ENCODE measurements at places on chromosomes 4 and X.

DNA sequence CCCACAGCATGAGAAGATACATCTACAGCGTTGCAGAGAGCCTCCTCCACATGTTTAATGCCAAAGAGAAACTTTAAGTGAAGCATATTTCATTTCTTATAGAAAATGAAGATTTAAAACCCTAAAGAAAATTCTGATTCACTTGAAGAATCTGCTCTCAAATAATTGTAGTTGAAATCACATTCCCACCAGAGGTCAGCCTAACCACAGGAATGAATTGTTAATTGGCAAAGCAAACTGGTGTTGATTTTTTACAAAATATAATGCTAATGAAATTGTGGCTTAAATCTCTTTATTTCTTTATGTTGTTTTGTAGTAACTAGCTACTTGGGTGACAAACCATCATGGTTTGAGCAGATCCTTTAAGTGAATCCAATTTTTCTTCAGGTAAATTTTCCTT lies 31.1 kb upstream of the WDR17 start:
- peak; percentile 35 for DNase-seq

DNA sequence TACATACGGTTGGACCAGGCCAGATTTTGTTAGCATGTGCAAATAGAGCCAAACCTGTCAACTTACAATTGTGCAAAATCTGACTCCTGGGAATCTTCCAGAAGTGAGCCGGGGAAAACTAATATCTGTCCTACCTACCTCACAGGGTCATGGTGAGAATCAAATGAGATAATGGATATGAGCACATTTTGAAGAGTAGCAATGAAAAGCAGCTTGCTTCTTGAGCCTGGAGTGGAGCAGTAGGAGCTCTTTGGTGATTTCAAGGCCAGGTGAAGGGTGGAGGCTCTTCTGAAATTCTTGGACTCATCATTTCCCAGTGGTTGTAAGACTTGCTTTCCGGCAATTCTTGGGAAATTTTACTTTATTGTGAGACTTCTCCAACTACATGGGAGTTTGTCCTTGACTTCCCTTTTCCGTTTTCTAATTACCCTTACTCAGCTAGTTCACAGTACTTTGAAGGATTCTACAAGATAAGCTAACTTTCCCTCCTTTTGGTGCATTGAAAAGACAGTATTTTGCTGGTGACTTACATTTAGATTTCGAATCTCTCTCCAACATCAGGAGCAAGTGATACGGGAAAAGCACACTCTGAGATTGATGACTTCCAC lies 12.2 kb downstream of the PLAC1 start:
- DNase-seq = no peak

- no peak for DNase-seq
Measured at GRCh38 chr4:47654972-47655693, 170.1 kb downstream of the ATP10D start.

DNA sequence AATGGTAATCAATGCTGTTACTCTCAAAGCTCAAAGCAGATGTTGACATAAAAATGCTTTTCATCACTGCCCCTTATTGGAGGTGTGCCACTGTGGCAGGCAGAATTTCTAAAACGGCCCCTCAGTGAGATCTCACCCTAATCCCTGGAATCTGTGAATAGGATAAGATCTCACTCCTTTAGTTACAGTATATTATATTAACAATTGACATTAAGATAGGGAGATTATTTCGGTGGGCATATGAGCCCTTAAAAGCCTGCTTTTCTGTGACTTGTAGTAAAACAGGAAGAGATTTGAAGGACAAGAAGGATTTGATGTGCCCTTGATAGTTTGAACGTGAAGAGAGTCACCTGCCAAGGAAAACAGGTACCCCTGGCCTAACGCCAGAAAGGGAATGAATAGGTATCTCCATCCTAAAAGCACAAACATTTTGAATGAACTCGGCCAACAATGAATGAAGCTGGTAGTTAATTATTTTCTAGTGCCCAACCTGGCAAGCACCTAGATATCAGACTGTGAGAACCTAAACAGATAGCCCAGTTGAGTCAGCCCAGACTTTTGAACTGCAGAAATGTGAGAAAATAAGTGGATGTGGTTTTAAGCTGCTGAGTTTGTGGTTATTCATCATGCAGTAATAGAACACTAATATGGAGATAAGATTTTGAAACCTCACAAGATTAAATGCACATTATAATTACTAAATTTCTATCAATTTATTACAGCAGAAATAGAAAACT lies 881.6 kb downstream of the PCDH18 start:
- no peak for DNase-seq

DNA sequence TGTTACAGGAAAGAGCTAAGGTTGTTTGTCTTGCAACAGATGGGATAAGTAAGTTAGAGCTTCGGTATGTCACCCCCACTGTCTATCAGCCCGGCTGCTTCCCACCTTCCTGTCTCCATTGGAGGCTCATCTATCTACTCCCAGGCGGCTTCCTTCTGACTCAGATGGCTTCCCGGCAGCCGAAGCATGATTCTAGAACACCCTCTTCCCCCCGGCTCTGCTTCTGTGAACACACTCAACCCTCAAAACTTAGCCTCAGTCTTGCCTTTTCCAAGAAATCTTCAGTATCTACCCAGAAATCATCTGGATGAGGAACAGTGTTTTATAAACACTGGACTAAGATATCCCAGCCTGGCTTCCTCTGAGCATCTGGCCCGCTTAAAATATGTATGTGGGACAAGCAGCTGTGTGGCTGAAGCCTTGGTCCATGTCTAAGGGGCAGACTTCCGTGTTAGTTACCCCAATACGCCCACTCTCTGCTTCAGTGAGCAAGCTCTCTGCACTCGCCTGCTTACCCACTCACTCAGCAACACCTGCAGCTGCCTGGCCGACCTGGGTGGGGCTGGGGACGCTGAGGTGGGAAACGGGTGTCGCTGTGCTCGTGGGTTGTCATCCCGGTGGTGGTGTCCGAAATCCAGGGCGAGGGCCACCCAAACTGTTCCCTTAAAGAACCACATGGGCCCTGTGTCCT lies 12.0 kb upstream of the SLC2A9 start:
- peak; percentile 46 for DNase-seq

DNA sequence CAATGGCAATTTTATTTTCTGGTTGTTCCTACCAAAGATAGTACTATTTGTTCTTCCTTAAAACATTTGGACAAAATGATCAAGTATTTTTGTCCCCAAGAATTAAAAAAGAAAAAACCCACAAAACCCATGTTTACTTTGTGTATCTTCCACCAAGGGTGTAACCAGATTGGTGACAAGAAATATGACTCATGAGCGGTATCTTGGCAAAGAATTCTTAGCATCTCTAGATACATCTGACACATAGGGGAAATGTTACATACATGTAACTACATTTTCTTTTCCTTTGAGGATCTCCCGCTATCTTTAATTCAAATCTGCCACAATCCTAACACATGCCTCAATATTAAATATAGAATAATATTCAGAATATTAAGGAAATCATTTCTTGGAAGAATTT lies 78.7 kb downstream of the WDFY3 start:
- DNase-seq = no peak
